ENCODE measurements at places on chromosomes 1 and 21.

DNA sequence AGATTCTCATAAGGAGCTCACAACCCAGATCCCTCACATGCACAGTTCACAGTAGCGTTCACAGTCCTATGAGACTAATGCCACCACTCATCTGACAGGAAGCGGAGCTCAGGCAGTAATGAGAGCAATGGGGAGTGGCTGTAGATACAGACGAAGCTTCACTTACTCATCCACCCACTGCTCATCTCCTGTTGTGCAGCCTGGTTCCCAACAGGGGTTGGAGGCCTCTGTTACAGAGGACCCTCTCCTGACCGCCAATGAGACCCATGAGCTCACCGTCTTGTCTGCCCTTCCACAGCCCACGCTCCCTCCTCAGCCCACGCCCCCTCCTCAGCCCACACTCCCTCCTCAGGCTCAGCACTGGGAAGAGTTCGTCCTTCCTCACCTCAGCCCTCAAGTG, 39.6 kb downstream of the RSPH1 start:
- peak; percentile 10 for DNase-seq

DNA sequence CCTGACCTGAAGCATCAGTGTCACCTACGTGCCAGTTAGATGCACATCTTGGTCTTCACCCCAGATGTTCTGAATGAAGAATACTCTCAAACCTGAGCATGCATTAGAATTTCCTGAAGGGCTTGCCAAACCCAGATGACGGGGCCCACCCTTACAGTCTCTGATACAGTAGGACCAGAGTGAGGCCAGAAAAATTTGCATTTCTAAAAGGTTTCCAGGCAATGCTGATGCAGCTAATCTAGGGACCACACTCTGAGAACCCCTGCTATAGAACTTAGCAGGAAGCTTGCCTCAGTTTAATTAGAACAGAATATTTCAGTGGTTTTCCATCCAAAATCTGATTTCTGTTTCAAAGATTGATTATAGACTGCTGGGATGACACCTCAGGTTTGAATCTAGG, 9.9 kb upstream of the CTBS start:
- no peak for DNase-seq

- DNase-seq, result peak; percentile 97
Measured at GRCh38 chr1:85571828-85572227, 8.7 kb upstream of the CCN1 start.

DNA sequence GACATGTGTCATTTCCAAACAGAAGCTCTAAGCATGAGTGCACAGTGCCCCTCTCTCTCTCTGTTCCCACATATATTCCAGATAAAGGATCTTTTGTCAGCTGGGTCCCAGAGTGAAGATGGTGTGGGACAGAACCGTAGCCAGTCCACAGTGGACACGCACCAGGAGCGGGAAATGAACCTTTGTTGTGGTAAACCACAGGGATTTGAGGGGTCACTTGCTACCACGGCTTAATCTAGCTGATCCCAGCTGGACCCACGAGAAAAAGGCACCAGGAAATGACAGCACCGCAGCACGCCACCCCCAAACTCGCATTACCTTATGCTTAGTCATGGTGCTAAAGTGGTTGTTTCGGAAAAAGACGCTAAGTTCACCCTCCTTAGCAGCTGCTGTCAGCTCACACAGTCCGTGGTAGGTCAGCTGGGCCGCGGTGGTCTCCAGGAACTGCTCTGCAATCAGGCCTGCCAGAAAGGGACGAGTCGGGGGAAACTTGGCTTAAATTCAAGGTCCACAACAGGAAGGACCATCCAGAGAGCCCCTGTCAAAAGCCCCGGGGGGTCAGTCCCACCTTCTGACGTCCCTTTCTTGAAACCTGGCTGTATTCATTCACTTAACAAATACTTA, 7.5 kb downstream of the MINDY1 start:
- DNase-seq, result no peak

DNA sequence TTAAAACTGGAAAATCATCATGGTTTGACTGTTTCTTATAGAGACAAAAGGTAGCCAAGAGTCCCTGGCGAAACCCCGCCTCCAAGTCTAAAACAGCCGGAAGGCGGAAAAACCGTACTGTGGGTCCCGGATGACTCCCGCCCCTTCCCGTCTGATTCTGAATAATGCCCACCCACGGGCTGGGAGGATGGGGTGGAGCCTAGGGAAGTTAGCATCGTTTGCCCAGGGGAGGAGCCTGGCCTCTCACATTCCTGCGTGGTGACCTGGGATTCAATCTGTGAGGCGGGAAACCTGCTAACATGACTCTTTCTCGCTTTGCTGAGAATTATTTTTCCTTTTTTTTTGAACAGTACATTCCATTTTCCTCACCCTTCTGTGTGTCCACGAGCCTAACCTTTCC, 124.9 kb downstream of the KCNK1 start:
- DNase-seq, result no peak

- DNase-seq, result no peak
Measured at GRCh38 chr1:203000217-203000944, 6.8 kb upstream of the TMEM183A start.

DNA sequence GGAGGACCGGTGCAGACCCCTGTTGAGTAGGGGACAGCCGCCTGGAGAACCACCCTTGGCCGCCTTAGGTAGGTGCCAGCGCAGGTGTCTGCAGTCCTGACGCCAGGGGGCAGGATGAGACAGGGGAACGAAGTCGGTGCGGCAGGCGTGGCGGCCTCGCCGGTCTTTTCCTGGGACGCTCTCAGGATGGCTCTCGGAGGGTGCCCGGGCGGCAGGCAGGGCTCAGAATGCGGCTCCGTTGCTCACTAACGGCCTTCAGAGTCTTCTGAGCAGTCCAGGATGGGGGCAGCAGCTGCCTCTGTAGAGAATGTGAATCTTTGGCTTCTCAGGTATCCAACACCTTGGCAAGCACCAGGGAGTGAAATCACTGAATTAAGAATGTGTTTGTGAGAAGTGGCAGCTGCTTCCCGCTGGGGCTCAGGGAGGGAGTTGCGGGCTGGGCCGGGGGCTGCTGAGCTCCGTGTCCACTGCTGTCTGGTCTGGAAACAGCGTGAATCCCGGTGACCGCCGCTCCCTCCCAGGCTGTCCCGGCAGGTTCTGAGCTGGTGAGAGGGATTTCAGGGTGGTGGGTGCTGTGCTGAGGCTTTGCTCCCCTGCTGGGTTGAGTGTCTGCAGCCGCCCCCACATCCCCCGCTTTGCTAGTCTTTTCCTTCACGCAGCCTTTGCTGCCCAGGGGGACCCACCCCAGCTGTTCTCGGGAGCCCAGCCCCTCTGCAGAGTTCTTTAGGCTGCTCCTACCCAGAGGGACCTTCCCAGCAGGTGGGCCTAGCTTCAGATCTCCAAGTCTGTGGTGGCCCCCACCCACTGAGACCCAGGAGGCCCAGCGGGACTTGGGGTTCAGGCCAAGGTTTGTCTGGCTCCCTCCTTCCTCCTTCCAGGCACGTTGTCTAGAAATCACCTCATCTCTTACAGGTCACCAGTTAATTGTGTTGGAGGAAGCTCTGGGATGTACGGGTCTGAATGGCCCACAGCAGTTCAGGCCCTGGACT, 11.1 kb upstream of the C1orf174 start:
- peak; percentile 52 for DNase-seq

GRCh38 chr21:42830456-42831455, 48.6 kb downstream of the WDR4 start:
- DNase-seq, result no peak

- DNase-seq, result no peak
Measured at GRCh38 chr21:28439788-28440187, 552.9 kb downstream of the LTN1 start.

GRCh38 chr1:177423090-177423489, 252.3 kb downstream of the BRINP2 start:
- no peak for DNase-seq

- DNase-seq, result no peak
Measured at GRCh38 chr1:14083706-14084105, 383.7 kb downstream of the PRDM2 start.

DNA sequence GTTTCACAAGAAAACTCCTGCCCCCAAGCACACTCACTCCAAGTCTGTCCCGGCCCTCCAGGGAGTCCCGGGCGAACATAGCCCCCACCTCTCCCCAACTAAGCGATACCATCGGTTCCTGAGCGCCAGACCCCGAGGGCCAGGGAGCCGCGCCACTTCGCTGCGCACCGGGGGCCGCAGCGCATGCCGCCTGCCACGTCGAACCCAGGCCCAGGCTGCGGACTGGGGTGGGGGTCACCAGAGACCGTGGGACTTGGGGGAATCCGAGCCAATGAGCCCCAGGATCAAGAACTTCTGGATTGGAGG, 801 bp downstream of the RSPO1 start:
- DNase-seq, result no peak

GRCh38 chr1:86491171-86491950, 22.6 kb downstream of the CLCA1 start:
- DNase-seq, result no peak

DNA sequence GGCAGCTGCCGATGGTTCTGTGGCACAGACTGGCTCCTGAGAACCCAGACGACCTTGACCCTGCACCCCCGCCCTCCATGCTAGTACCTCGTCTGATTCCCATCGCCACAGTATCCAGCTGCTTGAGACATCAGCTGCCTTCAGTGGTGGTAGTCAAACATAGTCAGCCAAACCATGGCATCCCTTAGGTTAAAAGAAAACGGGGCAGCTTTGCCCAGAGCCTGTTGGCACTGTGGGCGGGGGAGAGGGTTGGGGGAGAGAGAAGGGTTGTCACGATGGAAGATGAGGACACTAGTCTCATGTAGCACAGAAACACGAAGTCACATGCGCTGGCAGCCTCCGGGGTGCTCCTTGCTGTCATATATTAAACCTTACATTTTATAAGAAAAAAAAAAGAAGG, 961 bp upstream of the TDRD5 start:
- no peak for DNase-seq

DNA sequence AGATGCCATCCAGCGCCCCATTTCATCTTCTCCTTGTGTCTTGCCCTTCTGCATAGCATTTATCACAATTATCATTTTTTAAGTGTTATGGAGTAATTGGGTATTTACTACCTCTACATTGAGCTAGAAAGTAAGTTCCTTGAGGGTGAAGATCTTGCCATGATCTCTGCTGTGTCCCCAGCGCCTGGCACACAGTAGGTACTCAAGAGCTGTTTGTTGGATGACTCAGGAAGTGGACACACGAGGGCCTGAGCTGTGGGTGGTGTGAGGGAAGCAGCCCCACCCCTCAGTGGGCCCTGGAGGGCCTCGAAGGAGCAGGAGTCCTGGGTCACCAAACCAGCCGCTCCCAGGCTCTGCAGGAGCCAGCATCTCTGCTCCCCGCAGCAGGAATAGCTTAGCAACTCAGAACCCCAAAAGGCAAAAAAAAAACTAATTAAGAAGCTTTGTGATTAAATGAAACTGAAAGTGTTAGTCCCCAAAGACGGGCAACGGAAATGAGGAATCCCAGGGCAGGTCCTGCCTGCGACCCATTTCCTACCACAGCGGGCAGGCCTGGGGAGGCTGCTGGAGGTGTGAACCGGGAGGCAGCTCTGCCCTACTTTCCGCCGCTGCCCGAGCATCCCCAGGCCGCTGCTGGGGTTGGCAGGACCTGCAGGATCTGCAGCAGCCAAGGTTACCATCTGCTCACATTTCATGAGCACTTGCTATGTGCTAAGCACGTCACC, 87.7 kb downstream of the LACTBL1 start:
- DNase-seq, result no peak

DNA sequence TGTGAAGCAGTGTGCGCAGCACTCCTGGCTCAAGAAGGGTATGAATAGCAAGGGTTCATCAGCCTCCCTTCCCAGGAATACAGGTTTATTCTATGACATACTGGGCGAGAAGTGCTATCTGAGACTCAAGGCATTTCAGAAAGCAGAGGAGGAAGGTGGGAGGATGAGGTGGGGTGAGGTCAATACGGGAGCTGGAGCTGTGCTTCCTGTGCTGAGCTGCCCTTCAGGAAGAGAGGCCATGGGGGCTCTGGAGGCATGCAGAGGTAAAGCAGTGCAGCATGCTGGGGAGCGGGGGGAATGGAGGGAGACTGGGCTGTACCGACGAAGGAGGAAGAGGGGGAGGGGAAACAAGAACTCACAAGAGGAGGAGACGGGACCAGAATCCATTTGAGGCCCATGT, 717.6 kb downstream of the PTPRU start:
- no peak for DNase-seq

DNA sequence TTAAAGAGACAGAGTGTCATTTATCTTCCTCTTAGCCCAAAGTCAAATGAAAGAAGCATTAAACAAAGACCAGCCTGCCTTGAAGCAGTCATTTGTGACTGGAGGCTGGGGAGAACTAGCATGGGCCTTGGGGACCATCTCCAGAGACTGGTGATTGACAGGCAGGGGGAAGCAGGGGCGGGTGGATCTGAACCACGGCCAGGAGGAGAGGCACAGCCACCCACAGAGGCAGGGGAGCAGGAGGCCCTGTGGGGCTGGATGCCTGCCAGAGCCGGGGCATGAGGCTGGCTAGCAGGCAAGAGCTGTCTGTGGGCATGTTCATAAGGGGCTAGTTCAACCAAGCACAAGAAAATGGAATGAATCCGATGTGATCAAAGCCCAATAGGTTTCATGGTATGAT, 73.9 kb downstream of the PLXNA2 start:
- no peak for DNase-seq

GRCh38 chr1:246786606-246787238, 62.5 kb downstream of the SCCPDH start:
- no peak for DNase-seq

DNA sequence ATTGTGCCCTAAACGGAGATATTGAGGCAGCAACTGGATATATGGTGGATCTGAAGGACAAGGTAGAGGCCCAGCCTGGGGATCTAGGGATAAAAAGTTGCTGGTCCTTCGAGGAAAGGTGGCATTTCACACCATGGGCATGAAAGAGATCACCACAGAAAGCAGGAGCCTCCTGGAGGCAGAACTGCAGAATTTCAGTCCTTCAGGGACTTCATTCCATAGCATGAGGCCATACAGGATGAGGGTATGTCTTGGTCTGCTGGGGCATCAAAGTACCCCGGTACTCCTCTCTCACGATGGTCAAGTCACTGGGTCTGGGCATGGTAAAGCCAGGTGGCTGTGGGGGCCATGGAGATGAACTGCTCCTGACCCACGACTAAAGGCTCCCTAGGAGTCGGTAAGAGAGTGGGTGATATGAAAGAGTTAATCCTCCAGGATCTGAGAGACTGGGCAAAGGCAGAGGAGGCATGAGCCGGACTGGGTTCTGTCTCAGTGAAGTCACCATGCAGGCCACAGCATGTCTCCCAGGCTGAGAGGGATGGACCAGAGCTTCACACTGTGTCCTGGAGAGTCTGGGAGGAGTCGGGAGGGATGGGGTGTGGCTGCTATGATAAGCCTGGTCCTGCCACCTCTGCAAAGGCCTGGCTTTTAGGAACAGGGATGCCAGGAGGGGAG, 5.8 kb upstream of the SPRR5 start:
- peak; percentile 90 for DNase-seq

GRCh38 chr1:152148981-152149380, 10.0 kb downstream of the RPTN start:
- DNase-seq, result no peak

- DNase-seq, result no peak
Measured at GRCh38 chr1:238029126-238029525, 138.4 kb upstream of the ZP4 start.

DNA sequence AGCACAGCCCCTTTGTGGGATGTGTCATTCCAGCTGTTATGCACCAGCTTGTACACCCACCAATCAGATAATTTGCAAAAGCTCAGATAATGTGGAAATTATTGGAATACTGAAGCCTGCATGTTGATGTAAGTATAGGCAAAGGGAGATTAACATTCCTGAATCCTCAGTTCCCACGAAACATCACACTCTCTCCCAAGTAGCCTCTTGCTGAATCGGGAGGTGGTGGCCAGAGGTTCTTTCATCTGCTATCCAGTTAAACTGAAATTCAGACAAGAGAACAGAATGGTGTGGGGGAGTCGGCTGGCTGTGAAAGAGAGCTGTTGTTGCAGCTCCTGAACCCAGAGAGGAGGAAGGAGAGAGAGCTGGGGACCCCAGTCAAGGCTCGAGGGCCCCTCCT, 170.9 kb downstream of the ZBTB18 start:
- no peak for DNase-seq

- DNase-seq, result no peak
Measured at GRCh38 chr1:70820396-70820795, 227.2 kb downstream of the PTGER3 start.

Measured in mammary epithelial cell (primary cell).